ENCODE measurements at places on chromosomes 4 and X.

DNA sequence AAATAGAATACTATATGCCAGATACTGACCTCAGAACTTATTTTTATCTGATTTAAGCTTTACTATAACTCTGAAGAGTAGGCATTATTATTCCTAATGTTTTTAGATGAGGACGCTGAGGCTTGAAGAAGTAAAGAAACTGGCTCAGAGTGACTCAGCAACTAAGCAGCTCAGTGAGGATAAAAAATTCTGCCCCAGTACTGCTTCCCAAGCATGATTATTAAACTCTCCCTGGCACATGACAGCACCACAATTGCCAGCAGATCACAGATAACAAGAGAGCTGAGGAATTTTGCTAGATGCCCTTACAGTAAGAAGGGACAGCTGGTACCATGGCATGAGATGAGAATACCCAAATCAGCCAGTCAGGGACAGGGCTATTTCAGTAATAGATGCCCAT, 219.4 kb downstream of the NKX6-1 start:
- H3K4me1 ChIP-seq = no peaks in the 10 kb centered on the region
- no peak overlapping the region for H3K27ac ChIP-seq
- no peak for DNase-seq
- no peaks in the 10 kb centered on the region for H3K36me3 ChIP-seq
- H3K27me3 ChIP-seq = no peaks in the 10 kb centered on the region

- H3K27ac ChIP-seq = no peak overlapping the region
- no peaks in the 10 kb centered on the region for H3K27me3 ChIP-seq
- no peak overlapping the region for H3K4me3 ChIP-seq
- no peaks in the 10 kb centered on the region for H3K36me3 ChIP-seq
- no peaks in the 10 kb centered on the region for H3K4me1 ChIP-seq
- no peak for DNase-seq
Measured at GRCh38 chr4:11106190-11106589, 322.5 kb downstream of the HS3ST1 start.

- no peak for DNase-seq
- no peaks in the 10 kb centered on the region for H3K27me3 ChIP-seq
- no peaks in the 10 kb centered on the region for H3K36me3 ChIP-seq
Measured at GRCh38 chr4:134057356-134057755, 144.2 kb downstream of the PABPC4L start.

DNA sequence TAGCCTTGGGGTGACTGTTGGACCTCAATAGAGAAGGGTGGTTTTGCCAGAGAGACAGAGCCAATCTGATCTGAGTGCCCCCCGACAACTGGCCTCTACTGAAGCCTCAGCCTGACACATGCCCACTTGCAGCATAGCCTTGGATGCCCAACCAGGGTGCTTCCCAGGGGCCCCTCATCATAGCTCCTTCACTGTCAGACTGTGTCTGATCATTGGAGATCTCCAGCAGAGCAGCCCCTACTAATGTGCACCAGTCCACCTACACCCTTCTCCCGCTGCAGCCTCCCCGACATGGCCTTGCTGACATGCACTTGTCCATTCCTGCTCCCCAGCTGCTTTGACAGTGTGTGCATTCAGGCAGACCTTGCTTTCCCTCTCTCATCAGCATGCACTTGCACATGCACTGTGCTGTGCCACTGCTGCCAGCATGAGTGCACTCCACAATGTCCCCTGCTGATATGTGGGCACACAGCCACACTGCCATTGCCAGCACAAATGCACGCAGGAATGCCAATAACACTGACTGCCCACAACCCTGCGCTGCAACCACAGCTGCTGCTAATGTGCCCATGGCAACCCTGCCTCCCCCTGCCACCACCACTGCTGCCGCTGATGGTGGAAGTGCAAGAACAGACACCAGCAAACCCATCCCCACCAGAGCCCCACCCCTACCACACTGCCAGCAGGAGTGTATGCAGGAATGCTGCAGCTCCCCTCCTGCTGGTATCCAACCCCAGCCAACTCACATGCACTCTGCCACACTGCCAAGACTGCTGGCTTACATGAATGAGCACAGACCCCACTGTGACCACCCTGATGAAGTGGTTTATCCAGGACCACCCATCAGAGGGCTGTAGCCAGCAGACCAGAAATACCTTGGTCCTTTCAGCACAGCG, 68.1 kb upstream of the ZMAT1 start:
- H3K36me3 ChIP-seq = no peaks in the 10 kb centered on the region
- no peak for DNase-seq
- no peaks in the 10 kb centered on the region for H3K4me1 ChIP-seq
- H3K4me3 ChIP-seq = no peak overlapping the region

- no peak for DNase-seq
- H3K27ac ChIP-seq = peak overlapping the region; percentile 81
Measured at GRCh38 chr4:3353752-3354454, 61.1 kb downstream of the RGS12 start.

DNA sequence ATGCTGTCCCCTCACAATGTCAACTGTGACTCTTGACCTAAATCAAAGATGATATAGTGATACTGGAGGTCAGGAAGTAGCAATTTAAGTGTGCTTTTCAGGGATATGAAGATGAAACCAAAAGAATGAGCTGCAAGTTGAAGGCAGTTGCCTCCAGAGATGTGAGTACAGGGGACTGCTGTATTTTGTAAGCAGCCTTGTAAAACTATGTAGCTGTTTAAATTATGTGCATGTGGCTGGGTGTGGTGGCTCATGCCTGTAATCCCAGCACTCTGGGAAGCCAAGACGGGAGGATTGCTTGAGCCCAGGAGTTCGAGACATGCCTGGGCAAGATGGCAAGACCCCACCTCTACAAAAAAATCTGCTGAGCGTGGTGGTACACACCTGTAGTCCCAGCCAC, 15.1 kb upstream of the TNIP2 start:
- no peaks in the 10 kb centered on the region for H3K27me3 ChIP-seq
- H3K36me3 ChIP-seq = no peaks in the 10 kb centered on the region
- no peak overlapping the region for H3K4me3 ChIP-seq
- H3K4me1 ChIP-seq = no peaks in the 10 kb centered on the region
- H3K27ac ChIP-seq = no peak overlapping the region

- H3K4me1 ChIP-seq = peaks cover 45% of the 10 kb centered on the region
- H3K36me3 ChIP-seq = no peaks in the 10 kb centered on the region
- DNase-seq = no peak
- no peaks in the 10 kb centered on the region for H3K27me3 ChIP-seq
- H3K4me3 ChIP-seq = no peak overlapping the region
Measured at GRCh38 chr4:38618505-38618904, 45.5 kb upstream of the KLF3 start.

GRCh38 chr4:38230821-38231563, 270.8 kb downstream of the PTTG2 start:
- H3K36me3 ChIP-seq = no peaks in the 10 kb centered on the region
- H3K4me1 ChIP-seq = no peaks in the 10 kb centered on the region
- H3K27me3 ChIP-seq = no peaks in the 10 kb centered on the region

DNA sequence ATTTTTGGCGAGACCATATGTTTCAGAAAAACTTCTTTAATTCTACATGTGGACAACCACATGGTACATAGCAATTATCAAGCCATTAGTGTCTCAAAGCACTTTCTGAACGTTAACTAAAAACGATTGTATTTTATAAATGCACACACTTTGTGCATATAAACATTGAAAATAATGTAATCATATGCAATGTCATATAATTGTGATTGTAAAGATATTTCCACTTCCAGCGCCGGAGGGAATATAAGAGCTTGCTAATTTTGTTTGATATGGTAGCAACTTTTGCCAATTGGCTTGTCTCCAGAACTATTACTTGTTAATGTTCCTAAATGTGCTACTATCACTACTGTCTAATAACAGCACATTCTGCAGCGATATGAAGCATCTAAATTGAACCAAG, 162.3 kb upstream of the SMIM31 start:
- no peaks in the 10 kb centered on the region for H3K36me3 ChIP-seq
- H3K4me1 ChIP-seq = no peaks in the 10 kb centered on the region
- H3K4me3 ChIP-seq = no peak overlapping the region

DNA sequence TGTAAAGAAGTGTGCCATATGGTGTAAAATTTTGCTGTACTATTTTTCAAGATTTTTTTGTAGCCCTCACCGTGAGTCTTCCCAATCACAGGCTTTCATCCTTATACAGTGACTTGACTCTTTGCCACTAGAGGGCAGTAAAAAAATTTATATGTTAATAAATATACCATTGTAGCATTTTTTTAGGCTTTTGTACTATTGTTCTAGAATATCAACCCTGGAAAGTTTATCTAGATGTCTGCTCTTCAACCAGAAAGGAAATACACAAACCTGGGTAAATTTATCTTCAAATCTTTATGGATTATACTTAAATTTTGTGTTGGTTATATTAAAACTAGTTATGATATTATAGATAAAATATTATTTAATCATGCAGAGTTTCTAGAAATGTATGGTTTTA, 235.3 kb downstream of the TENM3 start:
- DNase-seq = no peak
- no peaks in the 10 kb centered on the region for H3K36me3 ChIP-seq
- no peak overlapping the region for H3K4me3 ChIP-seq
- H3K4me1 ChIP-seq = no peaks in the 10 kb centered on the region
- no peaks in the 10 kb centered on the region for H3K27me3 ChIP-seq
- H3K27ac ChIP-seq = no peak overlapping the region

DNA sequence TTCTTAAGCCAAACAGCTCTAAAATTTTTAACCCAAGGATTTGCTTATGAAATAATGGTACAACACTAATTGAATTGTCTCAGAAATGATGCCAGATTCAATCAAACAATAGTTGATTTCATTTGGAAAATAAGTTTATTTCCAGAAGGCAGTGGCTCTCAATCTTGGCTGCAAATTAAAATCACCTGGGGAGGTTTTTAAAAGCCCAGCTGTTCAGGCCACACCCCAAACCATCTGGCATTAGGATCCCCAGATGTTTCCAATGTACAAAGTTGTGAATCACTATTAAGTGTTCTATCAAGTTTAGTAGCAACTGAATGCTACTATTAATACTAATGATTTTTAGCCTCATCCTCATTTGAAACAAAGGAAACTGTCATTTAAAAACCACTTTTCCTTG, 22.2 kb downstream of the TMEM184C start:
- no peak for DNase-seq
- H3K27ac ChIP-seq = no peak overlapping the region
- peaks cover 8% of the 10 kb centered on the region for H3K36me3 ChIP-seq
- H3K4me1 ChIP-seq = no peaks in the 10 kb centered on the region
- no peak overlapping the region for H3K4me3 ChIP-seq

DNA sequence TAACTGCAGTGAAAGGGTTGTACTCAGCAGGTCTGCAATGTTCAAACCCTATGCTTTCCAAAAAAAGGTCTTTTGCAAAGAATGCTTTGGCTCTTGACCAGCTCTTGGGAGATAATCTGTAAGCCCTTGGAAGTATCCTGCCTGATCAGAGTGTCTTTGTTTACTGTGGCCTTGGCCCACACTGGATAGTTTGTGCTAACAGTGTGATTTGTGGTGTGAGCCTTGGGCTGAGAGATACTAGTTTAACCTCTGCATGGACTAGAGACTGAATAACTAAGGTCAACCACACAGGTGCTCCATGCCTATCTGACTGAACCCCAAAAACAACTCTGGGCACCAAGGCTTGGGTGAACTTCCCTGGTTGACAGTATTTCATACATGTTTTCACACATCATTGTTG, 3.6 kb upstream of the MAGED1 start:
- no peak overlapping the region for H3K4me3 ChIP-seq
- H3K4me1 ChIP-seq = peaks cover 3% of the 10 kb centered on the region

GRCh38 chr4:150515135-150515534, 66.8 kb upstream of the MAB21L2 start:
- no peaks in the 10 kb centered on the region for H3K36me3 ChIP-seq
- DNase-seq = no peak
- no peak overlapping the region for H3K4me3 ChIP-seq

- H3K4me3 ChIP-seq = no peak overlapping the region
- no peak for DNase-seq
- H3K27ac ChIP-seq = no peak overlapping the region
- peaks cover 21% of the 10 kb centered on the region for H3K36me3 ChIP-seq
Measured at GRCh38 chrX:9724711-9725110, 40.9 kb downstream of the GPR143 start.

DNA sequence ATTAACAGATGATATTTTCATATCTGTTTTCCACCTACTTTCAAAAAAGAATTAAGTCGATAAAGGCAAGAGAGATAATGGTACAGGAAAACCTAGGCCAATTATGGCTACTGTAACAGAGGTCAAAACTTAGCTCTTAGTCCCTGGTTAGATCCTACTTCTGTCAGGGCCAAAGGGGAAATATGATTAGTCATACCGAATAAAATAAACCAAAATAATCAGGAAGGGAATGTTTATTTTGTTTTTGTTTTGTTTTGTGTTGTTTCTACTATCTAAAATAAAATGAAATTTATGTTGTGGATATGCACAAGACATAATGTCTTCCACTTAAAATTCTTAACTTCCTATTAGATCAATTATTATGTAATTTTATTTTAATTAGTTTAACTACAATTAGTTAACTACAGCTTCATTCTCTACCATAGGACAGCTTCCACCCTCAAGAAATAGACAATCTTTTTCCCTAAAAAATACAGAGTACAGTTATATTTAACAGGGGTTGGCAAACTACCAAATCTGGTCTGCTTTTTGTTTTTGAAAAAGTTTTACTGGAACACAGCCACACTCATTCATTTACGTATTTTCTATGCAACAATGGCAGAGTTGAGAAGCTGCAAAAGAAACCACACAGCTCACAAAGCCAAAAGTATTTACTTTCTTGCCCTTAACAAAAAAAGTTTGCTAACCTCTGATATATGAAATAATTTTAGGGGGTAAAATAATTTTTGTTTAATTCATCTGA, 25.4 kb downstream of the TMEM47 start:
- no peaks in the 10 kb centered on the region for H3K27me3 ChIP-seq
- no peaks in the 10 kb centered on the region for H3K36me3 ChIP-seq
- DNase-seq = no peak
- H3K4me1 ChIP-seq = no peaks in the 10 kb centered on the region
- H3K4me3 ChIP-seq = no peak overlapping the region

DNA sequence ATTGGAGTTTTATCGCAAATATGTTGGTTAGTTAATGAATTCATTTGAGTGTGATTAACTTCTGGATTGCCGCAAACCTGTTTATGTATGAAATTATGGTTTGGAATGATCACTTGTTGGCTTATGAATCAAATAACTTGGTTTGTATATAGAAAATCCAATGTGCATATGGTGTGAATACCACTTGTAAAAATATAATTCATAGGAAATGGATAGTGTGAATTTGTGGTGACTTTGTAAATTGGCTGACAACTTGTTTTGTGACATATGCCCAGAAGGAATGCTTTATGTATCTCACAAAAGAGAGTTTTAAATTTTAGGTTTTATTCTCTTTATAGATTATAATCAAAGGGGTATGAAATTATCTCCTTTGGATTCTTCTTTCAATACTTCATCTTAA, 436.2 kb downstream of the EPHA5 start:
- no peaks in the 10 kb centered on the region for H3K36me3 ChIP-seq
- H3K27ac ChIP-seq = no peak overlapping the region

DNA sequence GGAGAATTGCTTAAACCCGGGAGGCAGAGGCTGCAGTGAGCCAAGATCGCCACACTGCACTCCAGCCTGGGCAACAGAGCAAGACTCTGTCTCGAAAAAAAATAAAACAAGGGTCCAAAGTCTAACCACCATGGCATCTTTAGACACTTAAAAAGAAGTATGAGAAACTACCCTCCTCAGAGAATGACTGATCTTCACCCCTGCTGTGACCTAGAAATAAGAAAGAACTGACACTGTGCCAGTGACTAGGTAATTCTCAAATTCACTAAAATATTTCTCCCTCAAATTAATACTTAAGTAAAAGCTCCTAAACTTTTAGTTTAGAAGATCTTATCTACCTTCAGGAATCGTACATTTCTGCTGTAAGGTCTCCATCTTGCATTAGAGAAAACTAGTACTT, 80.3 kb downstream of the AFAP1 start:
- no peaks in the 10 kb centered on the region for H3K27me3 ChIP-seq
- DNase-seq = no peak
- no peaks in the 10 kb centered on the region for H3K36me3 ChIP-seq
